A549 treated with Hydrocortisone at 1 μM for 4 hours (cell line): ENCODE measurements at places on chromosomes 1 and 21. TPM values are rescaled to one million over a fixed set of nuclear protein-coding genes. Genes with fewer than 3 reads are reported as not detected.

MINDY1 gene
- 2.6 to 3.9 TPM (median 3.0 TPM) in 5 replicates for total RNA-seq

ANKRD34A gene
- total RNA-seq = 0.18 to 0.53 TPM (median 0.27 TPM) in 5 replicates

KCNE1 gene
- not detected in 5 replicates for total RNA-seq

OR2T35 gene
- not detected in 5 replicates for total RNA-seq

CATSPERE gene
- 0.06 to 0.32 TPM (median 0.16 TPM) in 4 of 5 replicates, not detected in the other for total RNA-seq

SLFNL1 gene
- total RNA-seq = 0.02 to 0.06 TPM (median 0.05 TPM) in 3 of 5 replicates, not detected in the others

ARMH1 gene
- 0.55 to 1.1 TPM (median 0.92 TPM) in 5 replicates for total RNA-seq

IRF6 gene
- total RNA-seq = 0.15 to 0.18 TPM (median 0.18 TPM) in 5 replicates
